ENCODE measurements at places on chromosomes 1 and 21.

- DNase-seq, result no peak
These were observed 72.3 kb downstream of the SCMH1 start for GRCh38 chr1:41169799-41170180.

DNA sequence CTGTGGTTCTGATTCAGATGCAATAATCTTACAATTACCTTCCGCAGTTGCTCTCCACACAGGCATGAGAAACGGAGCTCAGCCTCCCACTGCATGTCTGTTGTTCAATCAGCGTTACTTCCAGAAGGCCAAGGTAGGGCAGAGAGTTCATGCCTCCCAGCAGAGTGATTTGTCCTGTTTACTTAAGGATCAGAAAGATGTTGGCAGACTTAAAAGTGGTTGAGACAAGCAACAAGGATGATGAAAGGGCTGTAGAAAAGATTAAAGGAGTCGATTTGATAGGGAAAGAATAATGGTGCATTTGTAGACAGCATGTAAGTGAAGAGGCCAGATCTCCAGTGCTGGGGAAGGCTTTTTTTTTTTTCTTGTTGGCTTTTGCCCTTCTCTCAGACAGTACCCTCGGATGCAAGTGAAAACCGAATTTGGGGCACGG is 26.6 kb downstream of the ARMH1 start:
- no peak for DNase-seq

DNA sequence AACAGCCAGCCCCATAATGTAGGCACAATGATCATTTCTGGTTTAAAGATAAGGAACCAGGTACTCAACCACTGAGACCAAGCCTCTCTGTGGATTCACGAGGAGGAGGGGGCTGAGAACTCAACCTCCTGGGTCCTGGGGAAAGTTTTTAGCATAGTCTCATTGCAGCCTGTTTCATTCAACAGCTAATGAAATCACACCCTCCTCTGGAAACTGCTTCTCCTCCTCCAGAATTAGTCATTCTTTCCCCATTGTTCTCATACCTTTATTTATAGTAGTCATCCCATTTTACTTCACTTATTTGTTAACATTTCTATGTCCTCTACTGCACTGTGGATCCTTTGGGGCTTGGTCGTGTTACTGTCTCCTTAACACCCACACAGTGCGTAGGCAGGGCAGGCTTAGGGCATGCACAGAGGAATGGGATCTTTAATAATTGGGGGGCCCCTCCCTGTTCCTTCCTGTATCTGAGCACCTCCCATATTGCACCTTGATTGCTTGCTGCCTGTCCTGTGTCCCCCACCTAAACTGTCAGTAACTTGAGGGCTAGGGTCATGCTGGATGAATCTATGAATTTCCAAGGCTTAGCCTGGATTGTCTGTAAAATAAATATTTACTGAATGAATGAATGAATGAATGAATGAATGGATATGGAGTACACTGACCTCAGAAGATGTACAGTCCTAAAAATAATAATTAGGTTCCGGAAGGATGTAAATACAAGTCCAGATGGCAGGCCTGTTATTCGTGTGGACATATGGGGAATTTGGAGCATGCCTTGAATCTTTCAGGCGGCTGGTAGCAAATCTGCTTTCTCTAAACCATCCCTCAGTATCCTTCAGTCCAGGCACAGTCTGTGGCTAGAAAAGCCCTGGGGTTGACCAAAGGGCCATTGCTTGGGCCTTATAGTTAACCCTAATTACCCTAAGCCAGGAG is 153.8 kb upstream of the HMGB4 start:
- no peak for DNase-seq

- no peak for DNase-seq
These were observed 656 bp downstream of the KNCN start for GRCh38 chr1:46550751-46551231.

- DNase-seq, result no peak
These were observed 57.1 kb upstream of the PPP2R5A start for GRCh38 chr1:212228076-212228475.

- no peak for DNase-seq
These were observed 24.4 kb downstream of the C4BPA start for GRCh38 chr1:207128336-207128921.

- no peak for DNase-seq
These were observed 6.8 kb upstream of the KPNA6 start for GRCh38 chr1:32100807-32101708.

DNA sequence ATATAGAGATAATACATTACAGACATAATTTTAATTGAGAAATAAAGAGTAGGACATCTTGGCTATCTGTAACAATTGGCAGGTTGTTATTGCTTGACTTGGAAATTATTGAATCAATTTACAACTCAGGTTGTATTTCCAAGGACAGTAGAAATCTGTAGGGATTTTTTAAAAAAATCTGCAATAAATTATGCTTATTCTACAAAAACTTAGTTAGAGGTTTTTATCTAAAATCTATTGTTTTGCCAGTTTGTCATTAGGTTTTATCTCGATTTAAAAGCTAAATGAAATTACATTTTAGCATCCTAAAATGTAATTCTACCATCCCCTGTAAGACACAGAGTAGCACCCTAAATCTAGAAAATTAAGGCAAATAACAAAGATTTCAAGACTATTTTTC is 408.8 kb downstream of the COL11A1 start:
- no peak for DNase-seq

DNA sequence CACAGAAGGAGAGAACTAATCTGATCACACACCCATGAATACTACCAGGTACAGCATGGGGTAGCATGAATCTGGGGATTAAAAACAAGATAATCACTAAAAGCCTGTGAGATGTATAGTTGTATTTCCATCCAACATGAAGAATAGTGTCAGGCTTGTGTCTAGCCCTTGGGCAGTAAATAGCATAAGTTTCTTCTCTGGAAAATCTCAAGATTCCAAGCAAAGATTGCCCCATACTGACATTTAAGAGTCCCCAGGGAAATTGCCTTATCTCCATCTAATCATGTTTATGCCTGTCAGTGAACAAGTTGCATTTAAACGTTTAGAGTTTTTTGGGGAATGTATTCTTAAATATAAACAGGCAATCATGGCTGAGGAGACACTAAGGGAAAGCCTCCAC is 109.2 kb upstream of the SERTAD4 start:
- no peak for DNase-seq

DNA sequence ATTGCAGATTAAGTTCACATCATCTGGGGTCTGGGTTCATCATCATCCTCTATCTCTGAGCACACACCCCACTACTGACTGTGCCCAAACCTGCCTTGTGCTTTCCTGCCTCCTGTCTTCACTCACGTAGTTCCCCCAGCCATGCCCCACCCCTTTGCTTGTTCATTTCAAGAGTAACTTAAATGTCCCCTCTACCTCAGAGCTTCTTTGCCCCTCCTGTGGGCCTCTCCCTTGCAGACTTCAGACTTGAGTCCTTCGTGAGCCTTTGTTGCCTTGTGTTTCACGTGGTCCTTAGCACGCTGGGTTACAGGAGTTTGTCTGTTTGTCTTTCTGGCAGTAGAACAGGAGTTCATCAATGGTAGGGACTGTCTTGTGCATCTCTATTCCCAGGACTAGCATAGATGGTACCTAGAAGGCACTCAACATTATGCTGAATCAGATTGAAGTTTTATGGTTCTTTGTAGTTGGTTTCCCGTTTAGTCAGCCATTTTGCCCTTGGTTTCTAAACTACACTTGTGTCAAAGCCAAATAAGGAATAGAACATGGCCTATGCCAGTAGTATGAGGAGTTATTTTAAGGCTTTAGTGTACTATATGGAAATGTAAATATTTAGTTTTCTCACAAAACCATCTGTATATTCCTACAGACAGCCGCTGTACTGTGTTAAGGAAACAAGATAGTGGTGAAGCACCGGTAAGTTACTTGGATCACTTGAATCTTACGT is 86.2 kb downstream of the TTC3 start:
- DNase-seq, result no peak

DNA sequence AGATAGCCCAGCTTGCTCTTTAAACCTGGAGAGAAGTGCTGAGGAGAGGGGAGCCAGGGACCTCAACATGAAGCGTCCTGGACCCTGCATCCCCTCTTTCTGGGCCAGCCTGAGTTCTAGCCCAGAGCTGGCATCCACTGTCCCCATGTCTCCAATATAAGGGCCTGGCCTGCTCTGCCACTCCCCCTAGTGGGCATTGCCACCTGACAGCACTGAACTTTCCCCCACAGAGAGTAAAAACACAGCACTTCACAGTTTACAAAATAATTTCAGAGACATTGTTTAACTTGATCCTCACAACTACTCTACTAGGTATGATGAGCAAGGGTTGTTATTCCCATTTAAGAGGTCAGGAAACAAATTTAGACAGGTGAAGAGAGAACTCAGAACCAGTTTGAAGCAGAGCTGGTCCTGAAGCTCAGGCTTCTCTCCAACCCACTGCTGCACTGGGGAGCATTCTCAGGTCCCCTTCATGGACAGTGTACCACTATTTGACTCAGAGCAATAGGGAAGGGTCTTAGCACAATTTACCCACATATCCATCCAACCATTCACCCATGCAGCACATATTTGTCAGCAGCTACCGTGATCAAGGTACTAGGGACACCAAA is 151.2 kb downstream of the DMRTA2 start:
- no peak for DNase-seq

DNA sequence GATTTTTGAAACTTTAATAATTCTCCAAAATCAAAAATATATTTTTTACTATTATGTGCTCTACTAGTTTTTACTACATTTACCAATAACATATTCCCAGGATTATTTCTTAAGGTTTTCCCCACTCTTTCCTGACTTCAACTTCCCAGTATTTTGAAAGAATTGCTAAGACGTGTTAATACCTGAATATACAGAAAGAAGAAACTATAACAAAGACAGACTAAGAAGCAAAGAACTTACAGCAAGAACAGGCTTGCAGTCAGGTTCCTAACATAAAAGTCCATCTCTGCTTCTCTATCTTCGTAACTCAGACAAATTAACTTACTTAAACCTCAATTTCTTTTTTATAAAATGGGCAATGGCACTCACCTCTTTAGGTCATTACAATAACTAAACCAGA is 63.2 kb downstream of the SRSF11 start:
- DNase-seq, result no peak

GRCh38 chr1:34865981-34866761 is 6.6 kb upstream of the SMIM12 start:
- DNase-seq, result peak; percentile 97

DNA sequence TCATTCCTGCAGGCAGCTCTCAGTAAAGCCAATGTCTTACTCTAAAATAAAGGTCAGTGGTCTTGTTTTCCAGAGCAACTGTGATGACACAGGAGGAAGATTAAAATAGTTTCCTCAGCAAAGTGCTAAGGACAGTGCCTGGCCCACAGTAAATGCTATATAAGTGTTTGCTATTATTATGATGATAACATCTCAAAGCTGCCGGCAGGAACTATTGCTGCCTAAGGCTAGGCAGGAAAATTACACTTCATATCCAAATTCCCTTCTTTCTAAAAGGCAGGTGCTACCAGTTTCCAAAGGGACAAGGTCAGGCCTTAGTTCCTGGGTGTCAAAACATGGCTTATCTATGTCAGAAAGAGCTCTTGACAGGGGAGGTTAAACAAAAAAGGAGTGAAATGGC is 401.3 kb downstream of the HHAT start:
- DNase-seq, result no peak

- no peak for DNase-seq
These were observed 46.8 kb upstream of the RUNX1 start for GRCh38 chr21:35095859-35096291.

DNA sequence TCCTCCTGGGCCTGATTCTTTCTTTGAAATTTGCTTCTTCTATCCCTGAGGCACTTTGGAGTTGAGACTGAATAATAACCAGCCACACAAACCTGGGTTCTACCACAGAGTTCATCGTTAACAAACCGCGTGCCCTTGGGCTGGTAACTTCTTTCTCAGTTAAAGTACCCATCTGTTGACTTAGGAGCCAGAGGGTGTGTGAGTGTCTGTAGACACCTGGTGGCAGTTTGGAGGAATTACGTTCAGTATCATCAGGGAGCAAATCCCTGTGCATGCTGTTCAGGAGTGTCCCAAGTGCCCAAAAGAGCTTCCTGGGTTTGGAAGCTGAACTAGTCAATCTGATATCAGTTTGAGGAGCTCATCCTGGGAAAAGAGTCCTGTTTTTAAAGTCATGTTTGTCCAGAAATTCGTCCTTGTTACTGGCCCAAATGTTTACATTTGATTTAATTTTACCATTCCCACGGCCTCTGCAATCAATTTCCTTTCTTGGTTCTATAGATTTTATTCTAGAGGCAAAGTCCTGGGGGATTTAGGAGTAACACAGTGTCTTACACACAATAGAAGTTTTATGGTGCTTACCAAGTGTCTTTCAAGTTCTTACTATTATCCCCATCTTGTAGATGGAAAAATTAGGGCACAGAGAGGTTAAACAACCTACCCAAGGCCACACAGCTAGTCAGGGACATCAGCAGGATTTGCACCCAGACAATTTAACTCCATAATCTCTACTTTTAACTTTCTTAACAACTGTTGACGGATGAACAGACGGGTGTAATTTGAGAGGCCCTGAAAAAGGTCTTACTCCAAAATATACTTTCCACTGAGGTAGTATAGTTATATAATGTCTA is 26.7 kb upstream of the RPTN start:
- DNase-seq, result no peak

DNA sequence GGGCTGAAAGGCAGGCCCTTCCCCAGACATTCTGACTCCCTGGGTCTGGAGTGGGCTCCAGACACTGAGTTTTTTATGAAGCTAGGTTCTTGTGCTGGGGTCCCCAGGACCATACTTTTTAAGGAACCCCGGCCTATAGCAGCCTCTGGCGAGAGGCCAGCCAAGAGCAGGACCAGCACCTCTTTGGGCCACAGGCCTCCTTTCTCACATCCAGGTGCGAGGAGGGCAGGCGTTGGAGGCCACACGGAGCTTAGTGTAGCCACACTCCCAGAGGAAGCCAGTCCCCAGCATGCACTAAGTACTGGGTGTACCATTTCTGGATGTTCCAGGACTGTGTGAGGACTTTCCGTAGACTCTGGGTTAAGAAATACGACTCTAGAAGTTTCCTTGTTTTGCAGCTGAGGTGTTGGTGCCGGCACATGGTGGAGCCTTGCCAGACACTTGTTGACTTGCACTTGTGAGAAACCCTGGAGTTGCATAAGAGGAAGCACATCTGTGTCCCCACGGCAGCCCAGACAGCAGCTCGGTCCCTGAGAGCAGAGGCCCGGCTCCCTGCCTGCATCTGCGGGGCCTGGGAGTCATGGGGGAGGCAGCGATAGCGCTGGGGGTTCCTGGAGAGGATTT is 122.2 kb upstream of the VAMP3 start:
- DNase-seq, result no peak

DNA sequence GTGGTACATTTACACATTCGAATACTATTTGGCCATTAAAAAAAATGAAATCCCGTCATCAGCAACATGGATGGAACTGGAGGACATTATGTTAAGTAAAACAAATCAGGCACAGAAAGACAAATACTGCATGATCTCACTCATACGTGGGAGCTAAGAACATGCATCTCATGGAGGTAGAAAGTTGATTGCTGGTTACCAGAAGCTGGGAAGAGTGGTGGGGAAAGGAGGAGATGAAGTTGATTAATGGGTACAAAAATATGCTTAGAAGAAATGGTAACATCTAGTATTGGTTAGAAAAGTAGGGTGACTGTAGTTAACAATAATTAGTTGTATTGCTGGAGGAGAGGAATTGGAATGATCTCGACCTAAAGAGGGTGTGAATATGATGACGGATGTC is 24.6 kb upstream of the RNF187 start:
- DNase-seq, result no peak
